ENCODE measurements at places on chromosomes 7 and 10.

DNA sequence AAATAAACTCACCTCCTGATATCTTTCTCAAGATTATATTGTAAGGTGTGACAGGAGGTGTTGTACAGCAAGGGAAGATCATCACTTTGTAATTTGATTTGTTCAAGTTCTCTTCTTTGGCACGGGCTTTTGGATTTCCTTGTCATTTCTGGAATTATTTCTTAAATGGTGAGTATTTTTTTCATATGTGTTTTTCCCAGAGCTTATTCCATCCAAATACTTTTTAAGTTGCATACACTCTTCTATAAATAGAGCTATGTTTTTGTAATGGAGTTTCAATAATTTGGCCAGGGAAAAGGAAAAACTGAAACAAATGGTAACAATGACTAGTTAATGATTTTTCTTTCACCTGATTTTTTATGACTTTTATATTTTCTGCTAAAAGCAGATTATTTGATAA, 92.5 kb downstream of the CFAP58 start:
- DNase-seq = no peak

- no peak for DNase-seq
Observed at GRCh38 chr7:157513162-157513621, 176.4 kb downstream of the DNAJB6 start.

- peak; percentile 92 for DNase-seq
Observed at GRCh38 chr10:17216217-17216900, 11.7 kb upstream of the VIM start.

- no peak for DNase-seq
Observed at GRCh38 chr10:129764901-129765663, 199.0 kb downstream of the EBF3 start.

DNA sequence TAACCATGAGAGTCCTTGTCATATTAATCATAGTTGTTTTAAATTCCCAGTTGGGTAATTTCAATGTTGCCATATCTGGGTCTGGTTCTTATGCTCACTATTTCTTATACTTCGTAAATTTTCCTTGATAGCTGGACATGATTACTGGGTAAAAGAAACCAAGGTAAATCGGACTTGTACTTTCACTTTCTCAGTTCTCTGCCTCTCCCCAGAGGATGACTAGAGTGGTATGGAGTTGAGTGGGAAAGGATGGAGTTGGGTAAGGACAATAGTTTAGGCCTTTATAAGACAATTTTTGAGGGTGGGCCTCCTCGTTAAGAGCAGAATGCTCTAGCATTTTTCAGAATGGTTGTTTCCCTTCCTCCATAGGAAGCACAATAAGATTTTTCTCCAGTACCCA, 106.1 kb downstream of the CRPPA start:
- DNase-seq = no peak

- DNase-seq = no peak
Observed at GRCh38 chr10:116472891-116473290, 45.2 kb downstream of the PNLIPRP3 start.

- DNase-seq = no peak
Observed at GRCh38 chr7:31307972-31308371, 32.6 kb downstream of the NEUROD6 start.

GRCh38 chr7:55794527-55794926, 68.0 kb downstream of the SEPTIN14 start:
- no peak for DNase-seq

DNA sequence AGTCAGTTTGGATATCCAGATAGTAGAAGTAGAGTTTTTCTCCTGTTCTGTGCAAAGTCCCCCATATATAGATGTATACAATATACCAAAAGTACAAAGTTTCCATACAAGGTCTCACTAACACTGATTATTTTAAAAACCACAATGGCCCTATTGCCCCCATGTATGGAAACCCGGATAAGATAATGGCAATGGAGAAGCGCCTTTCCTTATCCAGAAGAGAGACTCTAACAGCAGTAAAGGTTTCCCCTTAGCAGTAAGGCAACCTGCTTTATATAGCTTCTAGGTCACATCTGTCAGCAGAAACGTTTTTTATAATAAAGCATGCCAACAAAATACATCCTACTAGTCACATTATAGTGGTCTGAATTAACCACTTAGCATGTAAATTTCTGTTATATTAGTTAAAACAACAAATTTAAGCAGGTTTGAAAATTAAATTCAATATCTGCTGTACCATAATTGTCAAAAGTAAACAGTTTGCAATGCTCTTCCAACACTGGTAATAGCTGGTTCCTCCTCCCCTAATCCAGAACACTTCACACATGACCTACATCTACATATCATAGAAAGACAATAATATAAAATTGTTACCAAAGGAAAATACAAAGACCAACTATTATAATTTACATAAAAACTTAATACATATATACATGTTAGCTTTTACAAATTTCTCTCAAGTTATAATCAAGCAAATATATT, 22.4 kb downstream of the USP6NL start:
- no peak for DNase-seq

DNA sequence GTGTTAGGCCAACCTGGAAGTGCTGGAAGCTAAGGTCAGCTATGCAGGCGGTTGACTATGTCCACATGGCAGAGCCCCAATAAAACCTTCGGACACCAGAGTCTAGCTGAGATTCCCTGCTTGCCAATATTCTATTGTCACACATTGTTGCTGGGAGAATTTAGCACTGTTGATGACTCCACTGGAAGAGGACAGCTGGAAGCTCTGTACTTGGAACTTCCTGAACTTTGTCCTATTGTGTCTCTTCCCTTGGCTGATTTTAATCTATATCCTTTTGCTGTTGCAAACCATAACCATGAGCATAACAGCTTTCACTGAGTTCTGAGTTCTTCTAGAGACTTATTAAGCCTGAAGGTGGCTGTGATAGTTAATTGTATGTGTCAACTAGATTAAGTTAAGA, 12.0 kb downstream of the XRCC2 start:
- DNase-seq = no peak

GRCh38 chr10:100345570-100346330, 1.3 kb upstream of the SCD start:
- no peak for DNase-seq

GRCh38 chr7:118478236-118478635, 253.7 kb downstream of the ANKRD7 start:
- no peak for DNase-seq

- DNase-seq = no peak
Observed at GRCh38 chr7:2032876-2033407, 199.8 kb downstream of the MAD1L1 start.

- DNase-seq = no peak
Observed at GRCh38 chr10:79384773-79385391, 37.6 kb downstream of the PPIF start.

DNA sequence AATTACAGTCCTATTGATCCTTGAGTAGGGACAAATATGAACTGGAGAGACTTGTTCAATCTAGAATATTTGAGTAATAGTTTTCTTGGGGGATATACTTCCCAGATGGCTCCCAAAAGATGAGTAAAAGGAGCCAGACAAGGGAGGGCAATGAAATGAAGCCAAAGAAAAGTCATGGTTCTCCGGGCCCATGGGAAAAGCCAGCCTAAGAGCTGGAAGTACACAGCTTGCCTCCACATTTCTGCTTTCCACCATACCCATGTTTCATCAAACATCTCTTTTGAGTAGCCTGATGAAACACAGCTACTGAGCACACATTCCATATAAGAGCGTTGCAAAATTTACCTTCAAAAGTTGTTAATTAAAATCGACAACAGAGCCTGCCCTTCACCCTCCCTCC, 535.0 kb upstream of the FZD8 start:
- DNase-seq = no peak

- no peak for DNase-seq
Observed at GRCh38 chr7:51518646-51519045, 202.0 kb upstream of the COBL start.

DNA sequence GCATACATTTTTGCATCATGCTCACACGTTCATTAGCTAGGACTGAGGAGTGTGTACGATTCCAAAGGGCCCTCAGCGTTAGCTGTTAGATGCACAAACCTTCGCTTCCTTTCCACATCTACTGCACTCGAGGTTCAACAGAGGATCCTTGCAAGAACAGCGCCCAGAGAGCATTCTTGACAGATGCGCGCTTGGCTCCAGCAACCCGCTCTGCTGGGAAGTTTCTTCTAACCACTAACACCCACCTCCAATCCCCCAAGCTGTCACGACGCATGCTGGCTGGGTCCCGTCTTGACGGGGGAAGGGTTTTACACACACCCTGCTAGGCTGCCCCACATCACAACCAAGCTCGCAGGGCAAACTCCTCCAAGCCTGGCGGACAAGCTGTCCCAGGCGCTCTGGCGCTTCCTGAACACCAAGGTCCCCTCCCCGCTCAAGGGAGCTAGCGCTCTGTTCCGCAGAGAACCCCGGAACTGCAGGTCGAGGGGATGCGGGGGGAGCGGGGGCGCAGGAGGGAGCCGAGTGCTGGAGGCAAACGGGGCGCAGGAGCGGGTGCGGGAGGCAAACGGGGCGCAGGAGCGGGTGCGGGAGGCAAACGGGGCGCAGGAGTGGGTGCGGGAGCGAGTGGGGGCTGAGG, 653 bp upstream of the ADRB1 start:
- DNase-seq = no peak

- no peak for DNase-seq
Observed at GRCh38 chr7:55438757-55439525, 73.8 kb downstream of the LANCL2 start.

DNA sequence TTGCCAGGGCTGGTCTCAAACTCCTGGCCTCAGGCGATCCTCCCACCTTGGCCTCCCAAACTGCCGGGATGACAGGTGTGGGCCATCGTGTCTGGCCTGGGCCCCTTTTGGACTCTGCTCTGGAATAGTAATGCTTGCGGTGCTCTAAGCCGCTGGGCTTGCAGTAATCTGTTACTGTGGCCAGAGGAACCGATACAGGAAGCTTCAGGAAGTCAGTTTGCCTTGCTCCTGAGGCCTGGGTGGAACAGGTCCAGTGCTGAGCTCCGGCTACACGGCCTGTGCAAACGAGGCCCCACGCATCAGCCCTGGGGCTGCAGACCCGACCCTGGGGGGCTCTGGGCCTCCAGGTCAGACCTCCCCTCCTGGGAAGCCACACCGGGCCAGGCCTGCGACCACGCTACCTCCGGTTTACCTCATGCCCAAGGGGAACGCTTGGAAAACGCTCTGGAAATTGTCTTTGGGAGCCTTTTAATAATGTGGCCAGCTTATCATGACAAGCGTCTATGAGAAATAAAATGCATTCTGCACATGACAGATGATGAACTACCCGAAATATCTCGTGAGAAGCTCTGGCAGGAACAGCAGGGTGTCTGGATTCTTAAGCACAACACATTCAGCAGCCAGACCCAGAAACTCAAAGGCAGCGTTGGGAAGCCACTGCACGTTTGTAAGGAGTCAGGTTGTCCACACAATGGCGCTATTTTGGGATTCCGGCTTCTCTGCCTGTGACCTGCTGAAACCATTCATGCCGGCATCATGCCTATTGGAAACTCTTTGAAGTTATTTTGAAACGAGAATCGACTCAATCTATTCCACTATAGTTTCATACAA, 10.1 kb upstream of the ADAP1 start:
- no peak for DNase-seq

DNA sequence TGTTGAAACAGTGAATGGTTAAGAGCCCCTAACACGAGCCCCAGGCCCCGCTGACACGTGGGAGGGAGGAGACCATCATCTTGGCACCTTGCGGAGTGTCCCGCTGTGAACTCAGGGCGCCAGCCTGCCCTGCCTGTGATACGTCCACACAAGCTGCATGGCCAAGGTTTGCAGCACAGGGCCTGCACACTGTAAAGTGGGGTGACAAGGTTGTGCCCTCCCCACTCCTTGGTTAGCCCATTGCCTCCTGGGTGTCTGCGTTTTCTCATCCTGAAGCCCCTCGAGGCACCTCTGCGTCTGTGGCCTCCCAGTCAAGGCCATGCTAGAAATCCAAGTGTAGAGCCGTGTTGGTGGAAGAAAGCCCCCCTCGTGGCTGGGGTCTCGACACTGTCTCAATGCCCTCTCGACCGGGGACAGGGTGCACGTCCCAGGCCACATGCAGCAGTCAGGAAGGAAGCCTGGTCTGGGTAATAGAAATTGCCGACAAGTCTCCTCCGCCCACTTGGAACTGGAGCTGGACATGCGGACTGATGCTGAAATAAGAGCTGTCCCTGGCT, 192.1 kb downstream of the DNAJB6 start:
- no peak for DNase-seq

DNA sequence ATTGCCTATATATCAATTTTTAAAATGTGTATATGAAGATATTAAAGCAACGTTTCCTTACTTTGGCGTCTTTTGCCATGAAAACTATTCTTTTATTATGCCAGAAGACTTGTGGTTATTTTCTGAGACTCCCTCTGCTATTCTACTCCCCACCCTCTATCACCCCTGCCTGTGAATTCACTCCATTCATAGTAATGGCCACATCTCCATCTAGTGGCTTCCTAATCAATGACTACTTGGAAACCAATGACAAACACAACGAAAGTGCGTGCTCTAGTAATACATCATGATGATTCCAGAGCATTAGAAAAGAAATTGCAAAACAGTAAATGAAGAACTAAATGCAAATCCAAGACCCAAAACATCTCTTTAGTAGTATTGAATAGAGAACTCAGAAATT, 186.7 kb upstream of the HGF start:
- peak; percentile 31 for DNase-seq

DNA sequence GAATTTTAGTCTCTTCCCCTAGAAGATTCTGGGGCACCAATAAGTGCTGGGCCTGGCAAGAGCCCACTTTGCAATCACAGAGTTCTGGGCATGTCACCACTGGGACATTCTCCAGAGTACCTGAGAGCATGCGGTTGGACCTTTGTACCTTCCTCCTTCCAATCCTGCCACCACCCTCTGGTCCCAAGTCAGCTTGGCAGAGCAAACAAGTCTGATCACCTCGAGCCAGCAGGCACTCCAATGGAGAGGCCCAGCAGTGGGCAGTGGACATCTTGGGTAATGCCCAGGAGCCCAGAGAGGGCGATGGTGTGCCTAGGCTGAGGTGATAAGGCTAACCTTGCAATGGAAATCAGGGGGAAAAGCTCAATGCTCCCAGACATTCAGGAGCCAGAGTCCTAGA, 43.4 kb downstream of the SH3PXD2A start:
- no peak for DNase-seq

- no peak for DNase-seq
Observed at GRCh38 chr10:1102416-1102815, 46.2 kb downstream of the WDR37 start.

- no peak for DNase-seq
Observed at GRCh38 chr10:62005281-62005680, 103.8 kb downstream of the ARID5B start.
